Stimulated activated CD4-positive, alpha-beta T cell treated with anti-CD3 and anti-CD28 coated beads, Interleukin-15, amount 100 ng/mL, for 48 hours (primary cell): ENCODE measurements at places on chromosomes 3 and 15.

GRCh38 chr3:196656213-196656612, 16.7 kb downstream of the NRROS start:
- DNase-seq = no peak

GRCh38 chr3:189842681-189843602, 211.8 kb downstream of the TP63 start:
- DNase-seq = no peak

GRCh38 chr3:47622671-47623461, 44.2 kb upstream of the CSPG5 start:
- DNase-seq = no peak

DNA sequence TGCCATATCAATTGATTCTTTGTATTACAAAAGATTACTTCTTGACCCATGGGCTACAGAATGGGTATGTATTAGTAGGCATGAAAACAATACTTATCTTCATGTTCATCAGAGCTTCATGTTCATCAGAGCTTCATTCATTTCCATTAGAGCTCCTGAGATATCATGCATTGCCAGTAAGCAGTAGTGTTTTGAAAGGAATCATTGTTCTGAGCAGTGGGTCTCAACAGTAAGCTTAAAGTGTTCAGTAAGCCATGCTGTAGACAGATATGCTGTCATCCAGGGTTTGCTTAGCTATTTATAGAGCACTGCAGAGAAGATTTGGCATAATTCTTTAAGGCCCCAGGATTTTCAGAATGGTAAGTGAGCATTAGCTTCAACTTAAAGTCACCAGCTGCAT, 596.1 kb downstream of the ZNF385D start:
- DNase-seq = no peak

DNA sequence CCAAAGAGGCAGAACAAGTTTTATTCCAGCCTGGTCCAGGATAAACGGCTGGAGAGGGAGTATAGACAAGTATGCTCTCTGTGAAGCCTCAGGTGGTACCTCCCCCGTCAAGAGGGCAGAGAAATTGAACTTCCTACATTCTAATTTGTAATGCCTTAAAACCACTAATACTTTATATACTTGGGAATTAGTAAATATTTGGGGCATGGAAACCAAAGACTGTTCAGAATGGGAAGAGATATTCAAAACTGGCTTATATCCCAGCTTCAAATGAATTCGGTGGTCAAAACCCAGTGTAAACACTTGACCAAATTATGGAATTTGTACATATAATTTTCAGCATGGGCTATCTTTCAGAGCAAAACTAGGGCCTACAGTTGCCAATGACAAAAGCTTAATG, 122.6 kb downstream of the FBN1 start:
- DNase-seq = no peak

GRCh38 chr15:68232449-68232848, 2.9 kb upstream of the CLN6 start:
- DNase-seq = no peak

DNA sequence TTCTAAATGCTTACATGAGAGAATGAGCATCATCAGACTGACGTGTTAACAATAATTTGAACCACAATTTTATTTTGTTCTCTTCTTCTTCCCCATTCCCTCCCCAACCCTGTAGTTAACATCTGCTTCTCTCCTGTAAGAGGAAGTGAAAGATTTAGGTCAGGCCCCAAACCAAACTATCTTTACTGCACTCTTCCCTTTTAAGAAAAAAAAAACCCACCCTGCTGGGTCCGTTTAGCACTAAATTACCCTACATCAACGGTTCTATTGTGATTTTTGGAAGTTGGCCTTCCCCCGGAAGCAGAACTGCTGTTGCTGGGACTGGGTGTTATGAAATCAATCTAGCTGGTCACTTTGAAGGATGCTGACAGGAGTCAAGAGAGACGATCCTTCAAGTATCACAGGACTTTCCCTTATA, 49.4 kb downstream of the NFKBIZ start:
- no peak for DNase-seq

DNA sequence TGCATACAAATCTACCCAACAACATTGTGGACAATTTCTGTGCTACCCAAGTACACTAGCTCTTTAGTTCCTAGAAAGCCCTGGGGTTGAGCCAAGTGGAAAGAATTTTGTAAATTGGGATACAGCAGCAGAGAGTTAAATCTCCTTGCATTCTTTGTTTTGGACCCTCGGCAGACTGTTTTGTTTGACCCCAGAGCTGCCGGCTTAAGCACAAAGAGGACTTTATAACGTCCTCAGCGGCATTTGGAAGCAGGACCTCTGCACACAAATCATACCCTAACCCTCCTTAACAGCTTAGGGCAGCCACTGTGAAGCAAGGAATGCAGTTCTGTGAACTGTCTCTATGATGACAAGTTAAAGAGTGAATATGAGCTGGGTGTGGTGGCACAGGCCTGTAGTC, 415.3 kb downstream of the CNTN4 start:
- no peak for DNase-seq

- DNase-seq = no peak
Measured at GRCh38 chr3:81033684-81034083, 727.8 kb downstream of the GBE1 start.

DNA sequence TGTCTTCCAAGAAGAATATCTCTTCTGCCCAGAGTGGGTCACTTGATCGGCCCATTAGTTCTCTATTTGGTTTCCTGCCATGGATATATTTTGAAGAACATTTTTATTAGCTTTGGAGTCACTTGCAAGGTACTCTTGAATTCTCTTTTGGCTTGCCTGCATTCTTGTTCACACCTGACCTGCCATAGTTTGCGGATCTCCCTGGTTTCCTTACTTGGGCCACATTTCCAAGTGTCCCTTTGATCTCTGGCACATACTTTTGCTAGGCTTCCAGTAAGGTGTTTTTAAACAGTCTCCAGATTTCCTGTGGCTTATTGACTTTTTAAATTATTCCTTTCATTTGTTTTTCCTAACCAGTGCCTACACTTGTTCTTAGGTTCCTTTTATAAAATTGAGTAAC, 488.5 kb upstream of the MDFIC2 start:
- no peak for DNase-seq

DNA sequence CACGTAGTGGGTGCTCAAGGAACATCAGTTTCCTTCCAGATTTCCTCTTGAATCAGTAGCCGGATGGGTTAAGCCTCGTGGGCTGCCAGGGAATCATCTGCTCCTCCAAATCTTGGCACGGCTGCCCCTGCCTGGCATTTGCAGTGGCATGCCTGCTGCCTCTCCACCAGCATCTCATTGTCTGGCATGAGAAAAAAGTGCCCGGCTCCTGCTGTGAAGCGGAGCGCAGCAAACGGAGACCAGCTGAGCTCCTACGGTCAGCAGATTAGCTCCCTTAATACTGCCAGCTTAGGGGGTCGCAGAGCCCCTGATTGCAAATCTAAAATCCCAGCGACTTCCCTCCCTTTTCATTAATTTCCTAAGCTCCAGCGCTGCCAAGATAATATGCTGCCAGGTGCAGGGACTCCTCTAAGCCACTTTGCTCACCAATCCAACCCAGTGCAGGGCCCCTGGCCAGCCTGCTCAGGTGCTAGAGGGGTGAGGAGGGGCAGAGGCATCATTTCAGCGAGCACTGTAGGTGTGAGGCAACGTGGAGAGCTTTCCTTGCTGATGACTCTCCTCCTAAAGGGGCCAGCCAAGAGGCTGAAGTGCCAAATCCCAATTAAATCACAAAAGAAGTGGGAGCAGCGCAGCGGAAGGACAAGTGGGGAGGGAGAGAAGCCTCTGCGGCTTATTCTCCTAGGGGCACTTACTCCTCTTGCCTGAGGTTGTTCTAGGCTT, 49.6 kb upstream of the ST8SIA2 start:
- no peak for DNase-seq

DNA sequence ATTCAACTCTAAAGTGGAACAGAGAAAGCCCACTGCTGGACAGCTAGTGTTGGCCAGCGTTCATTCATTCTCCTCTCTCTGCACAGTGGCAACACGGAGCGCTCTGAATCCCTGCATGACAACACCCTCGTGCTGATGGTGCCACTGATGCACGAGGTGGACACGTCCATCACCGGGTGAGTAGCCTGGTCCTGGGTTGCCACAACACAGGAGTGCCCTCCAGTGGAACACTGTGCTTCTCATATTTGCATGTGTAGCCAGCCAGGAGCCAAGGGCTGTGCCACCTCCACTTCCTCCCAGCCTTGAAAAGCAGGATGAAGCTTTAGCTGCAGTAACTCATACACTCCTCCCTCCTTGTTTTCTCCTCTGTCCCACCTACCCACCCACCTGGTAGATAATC, 120.0 kb upstream of the CTDSPL start:
- no peak for DNase-seq

- no peak for DNase-seq
Measured at GRCh38 chr3:110016235-110016815, 679.0 kb upstream of the DPPA4 start.

DNA sequence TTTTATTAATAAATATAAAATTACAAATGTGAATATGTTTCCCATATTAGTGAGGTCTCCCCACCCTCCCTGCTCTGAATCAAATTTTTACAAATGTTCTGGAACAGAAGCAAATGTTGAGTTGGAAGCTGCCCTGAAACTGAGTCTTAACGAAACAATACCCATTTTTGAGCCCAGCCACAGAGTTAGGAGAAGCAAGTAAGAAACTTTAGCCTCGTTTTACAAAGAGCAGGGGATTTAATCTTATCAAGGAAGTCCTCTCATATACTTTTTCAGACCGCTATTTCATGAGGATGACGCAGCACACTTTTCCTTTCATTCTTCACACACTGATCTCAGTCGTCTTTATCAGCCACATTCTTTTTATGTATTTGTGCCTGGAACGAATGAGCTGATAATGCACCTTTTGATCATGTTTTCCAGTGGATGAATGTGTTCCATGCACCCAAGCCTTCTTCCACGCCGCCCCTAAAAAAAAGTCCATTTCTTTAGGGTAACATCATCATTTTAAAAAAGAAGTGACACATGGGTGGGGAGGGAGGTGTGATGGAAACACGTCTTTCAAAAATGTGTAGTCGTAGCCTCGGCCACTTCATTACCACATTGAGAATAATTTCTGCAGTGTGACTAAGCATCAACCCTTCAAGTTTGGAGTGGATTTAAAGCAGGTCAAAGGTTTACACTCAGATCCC, 48.1 kb downstream of the SETMAR start:
- peak; percentile 7 for DNase-seq

DNA sequence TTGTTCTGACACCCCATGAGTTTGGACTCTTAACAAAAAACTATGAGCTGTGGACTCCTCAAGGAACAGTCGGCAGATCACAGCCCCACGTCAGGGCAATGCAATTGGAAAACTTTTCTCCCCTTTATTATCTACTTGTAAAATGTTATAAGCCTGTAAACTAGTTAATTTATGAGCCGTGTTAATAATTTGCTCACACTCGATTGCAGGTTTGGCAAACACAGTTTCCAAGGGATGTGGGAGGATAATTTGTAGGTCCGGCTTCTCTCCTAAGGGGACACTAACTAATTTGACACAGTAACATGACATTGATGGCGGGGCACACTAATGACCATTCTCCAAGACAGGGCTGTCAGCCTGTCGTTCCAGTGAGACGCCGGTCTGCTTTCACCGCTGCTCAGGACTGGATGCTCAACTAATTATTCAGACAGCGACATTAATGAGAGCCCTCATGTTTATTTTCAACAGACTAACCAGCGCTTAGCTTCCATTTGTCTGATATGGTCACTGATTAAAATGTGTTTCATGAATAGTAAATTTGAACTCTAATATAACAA, 222.1 kb downstream of the FOXP1 start:
- DNase-seq = no peak

DNA sequence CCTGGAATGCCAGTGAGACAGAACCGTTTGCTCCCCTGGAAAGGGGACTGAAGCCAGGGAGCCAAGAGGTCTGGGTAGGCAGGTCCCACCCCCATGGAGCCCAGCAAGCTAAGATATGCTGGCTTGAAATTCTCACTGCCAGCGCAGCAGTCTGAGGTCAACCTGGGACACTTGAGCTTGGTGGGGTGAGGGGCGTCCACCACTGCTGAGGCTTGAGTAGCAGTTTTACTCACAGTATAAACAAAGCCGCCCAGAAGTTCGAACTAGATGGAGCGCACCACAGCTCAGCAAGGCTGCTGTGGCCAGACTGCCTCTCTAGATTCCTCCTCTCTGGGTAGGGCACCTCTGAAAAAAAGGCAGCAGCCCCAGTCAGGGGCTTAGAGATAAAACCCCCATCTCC, 33.6 kb downstream of the CEP70 start:
- no peak for DNase-seq

DNA sequence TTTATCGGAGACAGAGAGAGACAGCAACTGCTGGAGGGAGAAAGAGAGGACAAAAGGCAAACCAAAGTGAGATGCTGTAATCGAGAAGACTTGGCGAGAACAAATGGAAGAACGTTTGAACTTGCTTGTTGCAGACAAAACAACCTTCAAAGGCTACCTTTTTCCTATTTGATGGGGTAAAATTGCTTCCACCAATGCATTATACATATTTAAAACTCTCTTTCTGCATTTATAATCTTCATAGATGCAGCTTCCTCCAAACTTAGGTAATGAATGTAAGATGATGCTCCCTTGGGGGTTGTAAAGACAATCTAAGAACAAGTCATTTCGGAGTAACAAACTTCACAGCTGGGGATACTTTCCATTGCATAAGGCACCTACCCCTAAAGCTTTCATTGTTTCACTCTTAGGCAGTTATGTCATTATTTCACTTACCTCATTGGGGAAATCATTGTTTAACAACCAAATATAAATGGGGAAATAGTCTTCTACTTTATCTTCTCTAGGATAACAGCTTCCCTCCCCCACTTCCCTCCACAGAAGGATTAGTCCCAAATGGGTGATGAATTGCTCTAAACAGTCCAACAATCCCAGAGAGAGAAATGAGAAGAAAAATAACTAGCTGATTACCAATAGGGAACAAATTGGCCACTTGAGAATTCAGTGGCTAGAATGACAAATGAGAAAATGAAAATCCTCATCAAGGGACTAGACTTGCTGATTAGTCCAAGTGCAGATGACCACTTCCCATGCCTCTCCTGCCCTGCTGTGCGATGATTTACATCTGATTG, 269.8 kb upstream of the ADAMTS9 start:
- DNase-seq = no peak

DNA sequence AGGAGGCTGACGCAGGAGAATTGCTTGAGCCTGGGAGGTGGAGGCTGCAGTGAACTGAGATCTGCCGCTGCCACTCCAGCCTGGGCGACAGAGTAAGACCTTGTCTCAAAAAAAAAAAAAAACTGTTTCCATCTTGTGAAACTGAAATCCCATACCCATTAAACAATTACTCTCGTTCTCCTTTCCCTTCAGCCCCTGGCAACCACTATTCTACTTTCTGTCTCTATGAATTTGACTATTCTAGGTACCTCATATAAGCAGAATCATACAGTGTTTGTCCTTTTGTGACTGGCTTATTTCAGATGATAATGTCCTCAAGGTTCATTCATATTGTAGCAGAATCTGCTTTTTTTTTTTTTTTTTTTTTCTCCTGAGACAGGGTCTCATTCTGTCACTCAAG, 51.5 kb upstream of the UBE2E1 start:
- DNase-seq = no peak

DNA sequence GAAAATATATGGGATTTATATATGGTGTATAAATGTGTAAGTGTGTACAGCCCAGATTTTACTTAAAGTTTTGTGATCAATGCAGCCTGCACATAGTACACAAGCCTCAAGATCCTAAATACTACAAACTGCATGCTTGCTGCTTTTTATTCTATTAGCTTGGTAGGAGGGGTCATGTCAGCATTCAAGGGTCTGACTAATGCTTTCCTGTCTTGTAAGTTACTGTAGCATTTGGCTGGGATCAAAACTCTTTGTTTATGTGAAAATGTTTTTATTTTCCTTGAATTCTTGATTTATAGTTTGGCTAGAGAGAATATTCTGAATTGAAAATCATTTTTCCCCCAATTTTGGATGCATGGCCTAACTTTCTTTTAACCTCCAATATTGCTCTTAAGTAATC, 370.9 kb downstream of the NSUN3 start:
- no peak for DNase-seq

- DNase-seq = no peak
Measured at GRCh38 chr3:13549623-13550422, 898 bp downstream of the FBLN2 start.
